ENCODE measurements at places on chromosomes 4 and X.

DNA sequence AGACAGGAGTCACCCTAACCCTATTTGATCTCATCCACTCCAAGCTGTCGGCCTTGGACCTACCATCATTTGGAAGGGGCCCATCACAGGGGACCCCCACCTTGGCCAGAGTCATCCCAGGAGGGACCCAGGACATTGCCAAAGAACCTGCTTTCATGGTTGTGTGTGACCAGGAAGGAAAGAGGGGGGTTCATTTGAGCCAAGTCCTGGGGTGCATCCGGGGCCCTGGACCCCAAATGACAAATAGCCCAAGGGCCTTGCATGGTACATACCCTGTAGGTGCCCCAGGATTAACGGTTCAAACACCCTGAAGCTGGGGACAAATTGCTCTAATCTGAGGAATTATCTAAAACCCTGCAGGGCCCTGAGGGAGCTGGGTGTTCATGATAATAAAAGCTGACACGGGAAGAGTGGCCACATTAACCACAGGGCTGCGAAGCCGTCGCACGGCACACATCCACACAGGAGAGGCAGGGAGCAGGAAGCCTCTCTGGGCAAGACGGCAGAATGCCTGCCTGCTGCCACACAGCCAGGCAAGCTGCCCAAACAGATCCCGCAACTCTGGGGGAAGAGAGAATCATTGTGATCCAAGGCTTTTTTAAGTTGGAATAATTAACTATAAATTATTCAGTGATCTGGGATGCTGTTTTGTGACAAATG is 28.2 kb upstream of the PPP2R2C start:
- H3K4me1 ChIP-seq: no peaks in the 10 kb centered on the region
- H3K27ac ChIP-seq: no peak overlapping the region
- no peak overlapping the region for H3K4me3 ChIP-seq
- no peaks in the 10 kb centered on the region for H3K36me3 ChIP-seq
- DNase-seq: no peak

DNA sequence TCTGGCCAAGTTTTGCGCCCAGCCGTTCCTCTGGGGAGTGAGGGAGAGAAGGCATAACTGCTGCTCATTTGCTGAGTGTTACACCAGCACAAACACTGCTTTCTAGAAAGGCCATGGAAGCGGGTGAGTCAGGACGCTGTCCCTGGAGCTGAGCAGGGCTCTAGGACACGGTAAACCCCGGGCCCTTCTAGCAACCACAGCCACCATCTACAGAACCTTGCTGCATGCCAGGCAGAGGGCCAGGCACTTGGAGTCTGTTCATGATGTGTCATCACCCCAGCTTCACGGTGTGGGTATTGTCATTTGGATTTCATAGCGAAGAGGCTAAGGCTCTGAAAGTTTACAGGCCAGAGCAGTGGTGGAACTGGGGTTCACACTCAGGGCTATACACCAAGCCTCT is 31.8 kb upstream of the C4orf50 start:
- no peak overlapping the region for H3K27ac ChIP-seq
- DNase-seq: no peak
- no peaks in the 10 kb centered on the region for H3K36me3 ChIP-seq
- no peak overlapping the region for H3K4me3 ChIP-seq

DNA sequence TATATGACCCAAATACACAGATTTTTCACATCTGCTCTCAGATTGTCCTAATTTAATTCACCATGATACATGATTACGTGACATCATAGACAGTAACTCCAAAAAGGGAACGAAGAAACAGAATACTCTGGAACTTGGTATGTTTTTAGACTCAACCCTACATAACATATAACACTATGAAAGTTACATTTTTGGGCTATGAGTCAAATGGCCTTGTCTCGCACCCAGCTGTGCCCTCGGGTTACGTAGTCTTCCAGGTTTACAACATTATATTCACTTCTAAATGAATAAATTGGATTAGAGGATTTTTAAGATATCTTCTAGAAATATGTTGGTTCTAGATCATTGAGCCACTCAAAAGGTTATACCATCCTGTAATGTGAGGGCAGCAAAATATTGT is 2089.6 kb upstream of the TENM3 start:
- H3K36me3 ChIP-seq: no peaks in the 10 kb centered on the region
- no peak overlapping the region for H3K4me3 ChIP-seq
- H3K27ac ChIP-seq: no peak overlapping the region
- no peaks in the 10 kb centered on the region for H3K27me3 ChIP-seq

DNA sequence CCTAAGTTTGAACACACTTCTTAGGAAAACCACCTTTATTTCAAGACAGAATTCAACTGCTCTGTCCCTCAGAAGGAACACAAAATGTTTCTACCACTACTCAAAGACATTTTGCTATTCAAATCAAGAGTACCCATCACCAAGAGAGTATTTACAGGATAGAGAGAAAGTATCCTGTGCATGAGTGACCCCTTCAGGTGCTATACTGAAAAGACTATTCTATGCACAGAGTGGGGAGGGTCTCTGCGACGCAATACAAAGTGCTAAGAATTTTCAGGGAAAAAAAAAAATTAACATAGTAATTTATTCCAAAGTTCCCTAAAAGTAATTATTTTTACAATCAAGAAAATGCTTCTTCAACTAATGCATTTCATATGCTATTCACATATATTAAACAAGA is 346.4 kb upstream of the FAM241A start:
- H3K36me3 ChIP-seq: no peaks in the 10 kb centered on the region
- no peaks in the 10 kb centered on the region for H3K27me3 ChIP-seq
- DNase-seq: no peak
- no peak overlapping the region for H3K4me3 ChIP-seq
- no peaks in the 10 kb centered on the region for H3K4me1 ChIP-seq
- H3K27ac ChIP-seq: no peak overlapping the region

DNA sequence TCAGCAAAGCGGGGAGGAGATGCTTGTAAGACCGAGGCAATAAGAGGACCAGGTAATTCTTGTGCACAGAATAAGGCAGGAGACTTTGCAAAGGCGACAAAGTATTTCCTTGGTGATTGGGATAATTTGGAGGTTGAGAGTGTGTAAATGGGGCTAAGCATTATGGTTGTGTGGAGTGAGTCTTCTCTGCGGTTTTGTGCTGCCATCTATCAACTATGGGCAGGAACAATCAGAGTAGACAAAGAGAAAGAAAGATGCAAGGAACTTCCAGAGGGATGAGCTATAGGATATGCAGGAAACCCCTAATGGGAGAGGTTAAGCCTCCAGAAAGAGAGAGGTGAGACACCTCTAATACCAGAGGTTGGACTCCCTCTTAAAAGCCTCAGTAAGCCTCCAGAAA is 339.8 kb downstream of the PAPSS1 start:
- H3K4me1 ChIP-seq: peaks cover 2% of the 10 kb centered on the region
- H3K4me3 ChIP-seq: no peak overlapping the region
- no peaks in the 10 kb centered on the region for H3K27me3 ChIP-seq
- H3K36me3 ChIP-seq: no peaks in the 10 kb centered on the region

DNA sequence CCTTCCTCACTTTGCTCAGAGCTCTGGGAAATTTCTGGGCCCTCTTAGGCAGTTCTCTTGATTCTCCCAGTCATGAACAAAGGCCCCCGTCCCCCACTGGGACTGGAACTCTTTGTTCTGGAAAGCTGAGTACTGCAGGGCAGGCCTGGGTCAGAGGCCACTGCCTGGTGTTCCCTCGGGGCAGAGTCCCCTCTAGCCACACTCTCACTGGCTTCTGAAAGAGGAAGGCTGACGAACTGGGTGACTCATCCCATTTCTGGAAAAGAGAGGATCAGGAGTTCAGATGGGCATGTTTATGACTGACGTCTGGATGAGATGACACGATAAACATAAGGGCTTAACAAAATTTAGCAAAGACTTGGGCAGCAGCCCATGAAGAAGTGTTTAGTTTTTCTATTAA is 47.7 kb downstream of the DDX3X start:
- DNase-seq: no peak
- H3K27me3 ChIP-seq: no peaks in the 10 kb centered on the region
- no peaks in the 10 kb centered on the region for H3K4me1 ChIP-seq

GRCh38 chr4:10746371-10747171 is 62.0 kb upstream of the CLNK start:
- H3K4me1 ChIP-seq: no peaks in the 10 kb centered on the region
- no peak for DNase-seq
- H3K27ac ChIP-seq: no peak overlapping the region
- no peak overlapping the region for H3K4me3 ChIP-seq
- H3K27me3 ChIP-seq: no peaks in the 10 kb centered on the region
- H3K36me3 ChIP-seq: no peaks in the 10 kb centered on the region

GRCh38 chr4:61995717-61996340 is 795.7 kb downstream of the ADGRL3 start:
- no peak overlapping the region for H3K4me3 ChIP-seq
- H3K27ac ChIP-seq: no peak overlapping the region
- H3K4me1 ChIP-seq: no peaks in the 10 kb centered on the region
- no peaks in the 10 kb centered on the region for H3K27me3 ChIP-seq

DNA sequence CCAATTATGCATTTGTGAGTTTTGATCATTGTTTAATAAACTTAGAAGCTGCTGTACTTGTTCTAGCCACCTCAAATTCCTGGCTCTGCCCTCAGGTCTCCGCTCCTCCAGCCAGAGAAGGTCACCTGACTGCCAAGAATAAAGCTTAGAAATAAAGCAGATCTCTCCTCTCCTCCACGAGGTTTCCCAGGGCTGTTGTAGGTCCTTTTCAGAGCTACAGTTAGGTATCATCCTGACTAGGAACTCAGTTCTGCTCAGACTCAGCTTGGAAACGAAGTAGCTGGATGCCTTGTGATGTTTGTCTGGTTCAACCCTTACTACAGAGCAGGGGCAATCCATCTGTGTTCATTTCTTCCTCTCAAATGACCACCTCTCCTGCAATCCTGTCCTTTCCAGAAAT is 79.1 kb upstream of the RAPGEF2 start:
- no peaks in the 10 kb centered on the region for H3K27me3 ChIP-seq
- H3K36me3 ChIP-seq: no peaks in the 10 kb centered on the region
- H3K27ac ChIP-seq: no peak overlapping the region
- no peak overlapping the region for H3K4me3 ChIP-seq

DNA sequence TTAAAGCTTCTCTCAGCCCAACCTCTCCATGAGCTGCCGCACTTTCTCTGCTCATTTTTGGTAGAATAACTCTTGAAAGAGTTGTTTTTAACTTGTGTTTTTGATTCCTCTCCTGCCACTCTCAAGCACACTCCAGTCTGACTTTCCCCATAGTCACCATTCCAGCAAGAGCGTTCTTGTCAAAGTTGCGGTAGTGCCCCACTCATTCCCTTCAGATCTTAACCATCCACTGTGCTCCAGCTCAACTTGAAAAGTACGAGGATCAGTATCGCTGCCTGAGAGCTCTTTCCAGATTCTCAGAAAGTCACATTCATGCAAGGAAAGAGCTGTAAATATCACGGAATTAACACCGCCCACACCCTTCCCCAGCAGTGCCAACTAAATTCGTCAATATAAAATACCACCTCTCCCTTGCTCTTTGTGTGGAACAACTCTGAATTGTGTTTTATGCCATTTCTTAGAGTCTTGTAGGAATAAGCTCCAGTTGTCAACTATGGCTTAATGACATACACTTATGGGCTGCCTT is 59.7 kb upstream of the IL15 start:
- H3K4me3 ChIP-seq: no peak overlapping the region
- H3K27ac ChIP-seq: no peak overlapping the region
- no peaks in the 10 kb centered on the region for H3K27me3 ChIP-seq
- H3K36me3 ChIP-seq: no peaks in the 10 kb centered on the region
- DNase-seq: no peak

GRCh38 chr4:184232202-184232601 is 14.5 kb upstream of the ENPP6 start:
- H3K36me3 ChIP-seq: no peaks in the 10 kb centered on the region
- no peak overlapping the region for H3K27ac ChIP-seq
- no peak overlapping the region for H3K4me3 ChIP-seq
- no peak for DNase-seq
- no peaks in the 10 kb centered on the region for H3K4me1 ChIP-seq
- H3K27me3 ChIP-seq: no peaks in the 10 kb centered on the region

DNA sequence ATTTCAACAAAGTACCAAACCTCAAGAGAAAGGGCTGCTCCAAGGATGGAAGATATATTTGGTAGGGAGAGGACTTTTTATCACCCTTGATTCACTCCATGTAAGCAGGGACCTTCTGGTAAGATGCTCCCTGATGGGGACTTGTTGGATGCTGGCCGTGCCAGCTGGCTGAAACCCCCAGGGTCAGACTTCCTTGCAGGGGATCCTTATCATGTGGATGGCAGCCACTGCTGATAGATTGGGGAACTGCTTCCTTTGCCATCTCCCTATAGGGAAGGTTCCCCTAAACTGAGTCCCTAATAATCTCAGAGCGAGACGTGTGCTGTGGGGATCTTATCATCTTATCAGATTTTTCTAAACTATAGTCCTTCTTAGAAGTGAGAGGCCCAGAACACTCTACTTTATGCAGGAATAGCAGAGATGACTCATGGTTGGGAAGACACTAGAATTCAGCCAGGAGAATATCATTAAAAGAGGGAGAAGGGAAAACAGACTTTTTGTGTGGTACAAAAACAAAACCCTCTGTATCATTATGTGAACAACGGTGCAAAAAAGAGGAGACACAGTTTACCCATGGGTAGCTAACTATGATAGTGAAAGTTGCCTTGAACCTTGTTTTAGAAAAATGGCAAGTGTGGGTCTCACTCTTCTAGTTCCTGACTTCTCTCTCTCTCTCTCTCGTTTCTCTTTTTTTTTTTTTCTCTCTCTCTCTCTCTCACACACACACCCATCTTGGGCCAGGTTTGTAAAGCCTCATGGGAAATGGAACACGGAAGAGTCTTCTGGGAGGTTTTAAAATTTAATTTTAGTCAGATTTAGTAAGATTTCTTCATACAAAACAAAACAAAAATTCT is 16.1 kb downstream of the RHOH start:
- no peak overlapping the region for H3K4me3 ChIP-seq
- no peak for DNase-seq
- H3K27ac ChIP-seq: no peak overlapping the region

GRCh38 chr4:133149932-133150471 is 908 bp downstream of the PCDH10 start:
- H3K27ac ChIP-seq: no peak overlapping the region
- DNase-seq: no peak
- peaks cover 74% of the 10 kb centered on the region for H3K27me3 ChIP-seq
- H3K4me1 ChIP-seq: peaks cover 18% of the 10 kb centered on the region
- H3K4me3 ChIP-seq: no peak overlapping the region

- H3K4me1 ChIP-seq: no peaks in the 10 kb centered on the region
- no peaks in the 10 kb centered on the region for H3K27me3 ChIP-seq
- no peaks in the 10 kb centered on the region for H3K36me3 ChIP-seq
- no peak for DNase-seq
- no peak overlapping the region for H3K27ac ChIP-seq
- no peak overlapping the region for H3K4me3 ChIP-seq
Measured at GRCh38 chr4:16294455-16294854, 68.2 kb upstream of the TAPT1 start.

GRCh38 chr4:185286571-185286970 is 77.2 kb downstream of the SNX25 start:
- H3K27me3 ChIP-seq: no peaks in the 10 kb centered on the region
- DNase-seq: no peak
- no peak overlapping the region for H3K4me3 ChIP-seq
- H3K36me3 ChIP-seq: peaks cover 22% of the 10 kb centered on the region
- H3K4me1 ChIP-seq: peaks cover 3% of the 10 kb centered on the region
- H3K27ac ChIP-seq: no peak overlapping the region

- no peaks in the 10 kb centered on the region for H3K4me1 ChIP-seq
- H3K27me3 ChIP-seq: no peaks in the 10 kb centered on the region
- H3K36me3 ChIP-seq: peaks cover 88% of the 10 kb centered on the region
- no peak overlapping the region for H3K4me3 ChIP-seq
- H3K27ac ChIP-seq: no peak overlapping the region
Measured at GRCh38 chr4:13615161-13615560, 12.4 kb downstream of the BOD1L1 start.

GRCh38 chr4:126172126-126172525 is 857.4 kb downstream of the FAT4 start:
- no peak overlapping the region for H3K27ac ChIP-seq
- H3K4me1 ChIP-seq: no peaks in the 10 kb centered on the region
- H3K27me3 ChIP-seq: no peaks in the 10 kb centered on the region
- no peak overlapping the region for H3K4me3 ChIP-seq
- no peaks in the 10 kb centered on the region for H3K36me3 ChIP-seq
- DNase-seq: no peak

Data from SK-N-SH (cell line).